ENCODE measurements at places on chromosomes 7 and 10.

DNA sequence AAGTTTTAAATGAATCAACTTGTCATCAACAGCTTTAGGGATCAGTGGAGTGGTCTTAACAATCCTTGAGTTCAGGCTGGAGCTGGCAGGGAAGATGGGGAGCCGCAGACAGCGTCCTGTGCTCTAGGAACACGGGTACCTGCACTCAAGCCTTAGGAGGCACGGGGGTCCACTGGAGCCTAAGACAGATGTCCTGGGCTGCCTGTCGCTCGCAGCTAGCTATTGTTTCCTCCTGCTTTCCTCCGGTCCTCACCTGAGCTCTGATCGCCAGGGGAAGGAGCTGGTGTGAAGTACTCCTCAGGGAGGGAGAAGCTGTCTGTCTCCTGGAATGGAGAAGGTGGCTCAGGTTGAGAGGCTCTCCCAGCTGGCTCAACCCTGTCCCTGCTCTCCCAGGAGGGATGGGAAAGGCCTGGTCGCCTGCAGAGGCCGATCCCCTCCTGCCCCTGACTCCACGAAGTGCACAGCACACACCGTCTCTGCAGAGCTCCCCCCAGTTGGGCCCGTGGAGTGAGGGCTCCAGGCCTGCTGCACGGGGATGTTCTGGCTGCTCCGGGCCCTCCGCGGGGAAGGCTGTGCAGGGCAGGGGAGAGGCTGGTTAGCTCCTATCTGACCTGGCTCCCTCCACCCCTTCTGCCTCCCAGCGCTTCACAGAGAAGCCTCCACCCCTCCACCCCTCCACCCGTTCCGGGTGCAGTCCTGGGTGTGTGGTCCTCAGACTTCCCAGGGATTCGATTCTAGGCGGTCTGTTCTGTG lies 14.5 kb upstream of the PYROXD2 start:
- no peak for DNase-seq

- DNase-seq: no peak
These were observed 19.7 kb downstream of the KPNA7 start for GRCh38 chr7:99188221-99188620.

- no peak for DNase-seq
These were observed 980 bp upstream of the SH2B2 start for GRCh38 chr7:102285540-102286236.

GRCh38 chr7:35658606-35659201 lies 36.2 kb downstream of the HERPUD2 start:
- no peak for DNase-seq

- DNase-seq: no peak
These were observed 6.4 kb downstream of the ETV1 start for GRCh38 chr7:13982940-13983677.

GRCh38 chr7:885261-885892 lies 9.0 kb downstream of the GET4 start:
- DNase-seq: no peak

DNA sequence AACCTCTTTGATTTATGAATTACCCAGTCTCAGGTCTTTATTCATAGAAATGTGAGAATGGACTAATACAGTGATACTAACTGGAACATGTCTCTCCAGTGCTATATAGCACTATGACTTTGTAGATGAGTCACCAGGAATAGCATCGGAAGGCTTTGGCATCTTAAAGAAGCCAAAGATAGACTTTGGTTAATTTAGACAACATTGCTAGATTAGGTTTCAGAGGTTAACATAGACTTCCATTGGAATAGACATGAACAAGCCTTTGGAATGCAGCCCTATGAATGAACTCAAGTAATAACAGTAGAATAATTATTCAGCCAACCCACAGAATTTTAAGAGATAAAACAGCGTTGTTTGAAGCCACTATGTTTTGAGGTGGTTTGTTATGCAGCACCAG lies 169.2 kb downstream of the HGF start:
- no peak for DNase-seq

GRCh38 chr7:28787106-28787505 lies 171.0 kb downstream of the TRIL start:
- DNase-seq: no peak

DNA sequence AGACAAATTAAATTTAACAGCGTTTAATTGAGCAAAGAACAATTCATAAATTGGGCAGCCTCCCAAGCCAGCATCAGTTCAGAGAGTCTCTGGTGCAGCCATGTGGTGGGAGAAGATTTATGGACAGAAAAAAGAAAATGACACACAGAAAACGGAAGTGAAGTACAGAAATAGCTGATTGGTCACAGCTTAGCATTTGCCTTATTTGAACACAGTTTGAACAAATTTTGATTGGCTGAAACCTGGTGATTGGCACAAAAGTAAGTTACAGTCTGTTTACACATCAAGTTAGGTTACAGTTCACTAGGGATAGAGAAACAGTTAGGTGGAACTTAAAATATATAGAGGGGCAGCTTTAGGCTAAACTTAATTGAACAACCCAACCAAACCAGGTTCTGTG lies 720.1 kb downstream of the TYW1 start:
- DNase-seq: no peak

- DNase-seq: no peak
These were observed 207.7 kb downstream of the ZEB1 start for GRCh38 chr10:31526681-31527080.

DNA sequence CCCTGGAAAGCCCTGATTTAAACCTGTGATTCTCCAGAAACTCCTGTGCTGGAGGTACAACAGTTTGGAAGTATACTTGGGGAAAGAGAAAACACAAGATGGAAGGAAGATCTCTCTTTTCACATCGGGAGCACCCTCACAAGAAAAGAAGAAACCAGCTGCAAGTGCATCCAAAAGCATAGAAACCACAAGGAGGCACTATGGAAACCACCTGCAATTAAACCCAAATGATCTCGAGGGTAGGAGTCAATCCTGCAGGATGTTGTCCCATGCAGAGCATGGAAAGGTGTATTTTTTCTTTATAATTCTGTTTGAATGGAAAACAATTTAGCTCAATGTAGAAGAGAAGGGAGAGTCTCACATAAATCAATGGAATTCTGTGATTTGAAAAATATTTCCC lies 210.5 kb downstream of the TWIST1 start:
- DNase-seq: no peak

DNA sequence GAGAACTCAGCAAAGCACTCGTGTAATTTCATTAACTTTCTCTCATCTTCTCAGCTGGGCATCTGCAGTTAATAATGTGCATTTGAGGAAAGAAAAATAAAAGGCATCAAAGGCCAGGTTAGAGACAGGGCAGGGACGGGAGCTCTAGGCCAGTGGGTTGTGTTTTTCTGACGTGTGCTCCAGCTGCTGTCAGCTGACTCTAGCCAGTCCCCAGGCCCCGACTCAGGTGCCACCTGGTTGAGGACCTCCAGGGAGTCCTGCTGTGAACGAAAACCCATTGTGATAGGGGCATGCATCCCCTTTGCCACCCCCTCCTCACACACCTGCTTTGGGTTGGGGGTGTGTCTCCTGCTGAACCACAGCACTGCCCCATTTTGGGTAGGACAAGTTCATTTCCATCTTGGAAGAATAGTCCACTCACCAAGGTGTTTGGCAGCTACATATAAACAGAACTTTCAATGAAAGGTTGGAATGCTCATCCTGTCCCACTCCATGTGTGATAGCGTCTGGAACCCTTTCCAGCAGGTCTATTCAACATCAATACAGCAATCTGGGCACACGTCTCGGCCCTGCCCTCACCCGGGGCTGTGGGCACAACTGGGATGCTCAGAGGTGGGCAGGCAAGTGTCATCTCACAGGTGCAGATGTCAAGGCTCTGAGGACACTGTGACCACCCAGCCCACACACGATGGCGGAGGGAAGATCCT lies 146.1 kb upstream of the FAM20C start:
- no peak for DNase-seq
